ENCODE measurements at places on chromosomes 1 and 21. TPM values are rescaled to one million over a fixed set of nuclear protein-coding genes. Genes with fewer than 3 reads are reported as not detected.

The AIRE gene
- 0.12 TPM for polyA plus RNA-seq

- no peak for DNase-seq
Measured at GRCh38 chr1:14977338-14977931, 176.1 kb upstream of the TMEM51 start.

DNA sequence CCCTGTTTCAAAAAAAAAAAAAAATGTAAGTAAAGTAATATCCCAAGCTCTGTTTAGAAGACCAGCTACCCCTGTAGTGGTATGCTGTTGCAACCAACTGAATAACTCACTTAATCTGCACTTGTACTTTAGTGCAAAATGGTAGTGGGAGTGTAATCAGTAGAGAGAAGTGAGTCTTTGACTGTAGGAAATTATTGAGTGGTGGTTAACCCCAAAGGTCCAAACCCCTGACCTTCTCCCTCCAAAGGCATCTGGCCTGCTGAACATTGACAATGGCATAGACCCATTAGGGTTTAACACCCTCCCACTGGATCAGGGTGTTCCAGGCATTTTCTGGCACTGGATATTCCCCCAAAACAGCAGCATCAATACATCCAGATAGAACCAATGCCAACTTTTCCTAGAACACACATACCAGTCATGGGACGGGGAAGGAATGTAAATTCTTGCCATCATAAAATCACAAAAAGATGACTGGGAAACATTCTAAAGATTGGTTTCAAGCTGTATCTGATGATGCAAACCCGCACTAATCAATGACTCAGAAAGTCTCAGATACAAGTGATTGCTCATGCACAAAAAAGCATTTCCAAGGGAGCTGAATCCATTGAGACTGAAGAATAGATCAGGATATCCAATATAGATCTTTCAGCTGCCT lies 110.3 kb downstream of the MRPL39 start:
- no peak for DNase-seq

The SHISA4 gene
- polyA plus RNA-seq = 36.9 TPM

The MAN1C1 gene
- 0.98 TPM for polyA plus RNA-seq

GRCh38 chr1:7385471-7386225 lies 385.4 kb upstream of the VAMP3 start:
- DNase-seq = no peak

DNA sequence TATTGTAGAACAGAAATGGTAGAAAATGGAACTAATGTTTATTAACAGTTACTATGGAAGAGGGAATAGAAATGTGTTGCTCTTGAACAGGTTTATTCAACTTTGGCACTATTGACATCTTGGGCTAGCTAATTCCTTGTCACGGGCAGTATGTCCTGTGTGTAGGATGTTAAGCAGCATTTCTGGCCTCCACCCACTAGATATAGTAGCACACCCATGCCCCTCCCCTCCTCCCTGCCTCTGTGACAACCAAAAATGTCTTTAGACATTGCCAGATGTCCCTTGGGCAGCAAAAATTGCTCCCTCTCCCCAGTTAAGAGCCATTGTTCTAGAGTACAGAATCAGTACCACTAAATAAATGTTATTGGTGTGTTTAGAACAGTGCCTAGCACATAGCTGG lies 91.4 kb upstream of the TPTE start:
- no peak for DNase-seq

GRCh38 chr1:159248311-159248710 lies 43.6 kb downstream of the ACKR1 start:
- DNase-seq = no peak

The TCHHL1 gene
- not detected for polyA plus RNA-seq

- DNase-seq = no peak
Measured at GRCh38 chr1:86435327-86435726, 11.4 kb downstream of the CLCA2 start.

The CA6 gene
- not detected for polyA plus RNA-seq

GRCh38 chr21:31844206-31844605 lies 28.6 kb upstream of the HUNK start:
- DNase-seq = no peak

DNA sequence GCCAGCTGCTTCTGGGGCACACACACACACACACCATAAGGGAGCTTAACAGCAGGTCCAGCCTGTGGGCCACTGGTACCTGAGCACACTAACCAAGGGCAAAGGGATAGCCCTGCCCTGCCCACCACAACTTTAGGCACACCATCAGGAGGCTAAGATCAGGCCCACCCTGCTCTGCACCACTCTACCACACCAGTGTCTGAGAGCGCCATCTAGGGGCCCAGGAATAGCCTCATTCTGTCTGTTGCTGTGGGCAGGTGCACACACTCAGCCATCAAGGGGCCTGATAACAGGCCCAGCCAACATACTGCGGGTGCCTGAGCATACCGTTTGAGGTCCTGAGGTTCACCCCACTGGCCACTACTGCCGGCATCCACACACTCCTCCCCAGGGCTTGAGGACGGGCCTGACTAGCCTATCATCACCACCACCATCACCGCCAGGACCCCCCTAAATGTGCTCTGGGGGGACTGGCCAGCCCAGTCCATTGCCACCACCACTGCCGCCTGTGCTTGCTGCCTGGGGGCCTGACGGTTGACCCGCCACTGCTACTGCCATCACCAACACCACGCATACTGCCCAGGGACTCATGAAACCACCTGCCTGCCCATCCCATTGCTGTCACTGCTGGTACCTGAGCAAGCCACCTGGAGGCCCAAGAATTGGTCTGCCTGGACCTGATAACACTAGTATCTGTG lies 31.3 kb downstream of the NSL1 start:
- no peak for DNase-seq

- no peak for DNase-seq
Measured at GRCh38 chr1:183838221-183838620, 33.3 kb downstream of the RGL1 start.

GRCh38 chr21:34271189-34271851 lies 92.5 kb upstream of the KCNE2 start:
- DNase-seq = no peak

- peak; percentile 58 for DNase-seq
Measured at GRCh38 chr1:65769636-65770035, 23.1 kb upstream of the PDE4B start.

- DNase-seq = no peak
Measured at GRCh38 chr1:16293538-16293937, 56.6 kb upstream of the CPLANE2 start.

GRCh38 chr1:178725466-178726086 lies 532 bp downstream of the RALGPS2 start:
- DNase-seq = no peak

DNA sequence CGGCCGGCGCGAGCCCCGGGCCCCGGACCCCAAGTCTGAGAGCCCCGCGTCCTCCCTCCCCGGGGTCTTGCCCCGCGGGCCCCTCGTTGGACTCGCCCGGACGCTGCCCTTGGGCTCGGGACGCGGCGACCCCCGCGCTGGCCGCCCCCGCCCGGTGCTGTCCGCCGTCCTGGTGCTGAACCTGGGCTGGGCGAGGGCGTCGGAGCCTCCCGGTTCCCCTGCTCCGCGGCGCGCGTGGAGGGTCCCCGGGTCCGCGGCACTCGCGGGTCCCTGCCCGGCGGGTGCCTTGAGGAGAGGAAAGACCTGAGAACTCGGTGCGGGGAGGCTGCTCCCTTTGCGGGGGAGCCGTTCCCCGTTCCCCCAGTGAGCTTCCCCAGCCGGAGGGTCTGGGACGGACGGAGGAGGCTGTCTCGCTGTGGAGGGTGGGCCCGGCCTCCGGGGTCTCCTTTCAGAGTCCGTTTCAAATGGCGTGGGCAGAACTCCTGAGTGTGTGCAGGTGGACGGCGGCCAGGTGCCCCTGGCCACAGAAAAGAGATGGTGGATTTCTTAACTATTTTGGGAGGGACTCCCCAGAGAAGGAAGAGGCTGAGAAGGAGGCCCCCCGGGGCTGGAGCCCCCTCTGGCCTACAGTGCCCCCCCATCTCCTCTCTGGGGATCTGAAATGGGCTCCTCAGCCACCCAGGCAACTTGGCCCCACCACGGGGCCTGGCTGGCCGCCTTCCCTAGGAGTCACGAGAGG lies 595 bp downstream of the GABRD start:
- DNase-seq = no peak

DNA sequence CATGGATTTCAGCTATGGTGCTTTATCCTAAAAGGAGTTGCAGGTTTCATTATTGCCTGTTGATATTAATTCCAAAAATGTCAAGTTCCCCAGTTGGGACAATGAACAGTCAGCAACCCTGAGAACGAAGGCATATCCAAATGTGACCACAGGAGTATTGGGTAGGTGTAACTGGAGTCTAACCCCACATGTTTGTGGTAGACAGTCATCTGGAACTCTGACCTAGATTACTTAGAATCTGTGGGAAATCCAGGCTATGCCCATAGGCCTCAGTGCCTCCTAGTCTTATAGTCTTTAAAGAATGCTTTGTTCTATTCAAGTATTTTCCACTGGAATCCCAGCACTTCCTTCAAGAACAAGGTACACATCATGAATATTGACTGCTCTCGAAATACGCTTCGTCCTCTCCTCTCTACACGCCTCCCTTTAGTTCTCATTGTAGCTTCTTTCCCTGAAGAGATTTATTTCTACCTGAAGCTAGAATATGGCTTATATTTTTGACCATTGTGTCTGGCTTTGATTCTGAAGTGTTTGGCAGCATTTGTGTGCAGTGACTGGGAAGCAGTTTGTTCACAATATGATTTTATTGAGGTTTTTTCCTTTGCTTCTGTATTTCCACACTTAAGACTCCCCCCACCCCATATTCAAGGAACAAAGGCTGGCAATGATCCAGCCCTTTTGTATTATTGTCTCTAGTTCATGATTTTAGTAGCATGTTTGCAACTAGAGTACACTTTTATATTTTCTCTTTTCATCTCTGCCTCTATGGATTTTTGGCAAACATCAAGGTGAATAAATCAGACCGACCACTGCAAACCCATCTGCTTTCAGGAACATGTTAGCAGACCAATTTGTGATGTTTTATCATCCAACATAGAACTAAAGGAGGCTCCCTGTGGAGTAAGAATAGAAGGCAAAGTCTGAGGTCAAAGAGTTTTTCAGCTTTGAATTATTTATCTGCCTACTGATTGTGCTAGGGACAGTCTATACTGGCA lies 178.6 kb downstream of the GPR52 start:
- DNase-seq = peak; percentile 11

DNA sequence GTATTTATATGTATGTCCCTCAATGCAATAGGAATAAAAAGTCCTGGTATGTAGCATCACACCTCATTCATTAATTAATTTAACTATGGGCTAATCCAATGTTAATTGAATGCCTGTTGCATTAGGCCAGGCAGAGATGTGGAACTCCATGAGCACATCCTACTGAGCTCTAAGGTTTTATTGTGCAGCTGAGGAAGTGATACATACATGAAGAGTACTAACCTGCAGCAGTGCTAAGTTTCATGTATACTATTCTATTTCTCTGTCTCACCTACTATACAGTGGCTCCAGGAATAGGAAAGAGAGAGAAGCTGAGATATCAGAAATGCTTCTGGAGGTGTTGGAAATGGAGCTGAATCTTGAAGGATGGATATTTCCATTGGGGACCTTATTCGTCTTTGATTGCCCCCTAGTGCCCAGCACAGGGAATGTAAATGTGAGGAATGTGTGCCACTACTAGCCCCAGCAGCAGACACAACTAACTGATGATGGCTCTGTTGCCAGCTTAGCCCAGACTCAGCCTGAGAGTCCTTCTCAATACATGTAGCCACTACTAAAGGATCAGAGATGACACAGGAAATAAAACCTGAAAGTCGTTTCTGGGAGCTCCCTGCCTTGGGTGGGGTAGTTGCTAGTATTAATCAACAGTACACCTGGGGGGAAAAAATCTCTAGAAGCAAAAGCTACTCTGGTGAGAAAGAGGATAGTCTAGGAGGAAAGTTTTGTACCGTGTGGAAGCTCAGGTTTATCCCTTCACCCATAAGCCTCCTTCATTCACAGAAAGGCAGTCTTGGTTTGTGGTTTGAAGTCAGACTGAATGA lies 173.3 kb upstream of the FOXD3 start:
- DNase-seq = no peak

GRCh38 chr1:247324923-247325322 lies 6.7 kb downstream of the ZNF496 start:
- no peak for DNase-seq

The ARHGAP29 gene
- polyA plus RNA-seq = 40.4 TPM
